Breast epithelium (tissue), 4 donors: ENCODE measurements at places on chromosomes 3 and 15. TPM values are rescaled to one million over a fixed set of nuclear protein-coding genes. Genes with fewer than 3 reads are reported as not detected.

ZNF280D gene
- total RNA-seq = 66.1 TPM

DNA sequence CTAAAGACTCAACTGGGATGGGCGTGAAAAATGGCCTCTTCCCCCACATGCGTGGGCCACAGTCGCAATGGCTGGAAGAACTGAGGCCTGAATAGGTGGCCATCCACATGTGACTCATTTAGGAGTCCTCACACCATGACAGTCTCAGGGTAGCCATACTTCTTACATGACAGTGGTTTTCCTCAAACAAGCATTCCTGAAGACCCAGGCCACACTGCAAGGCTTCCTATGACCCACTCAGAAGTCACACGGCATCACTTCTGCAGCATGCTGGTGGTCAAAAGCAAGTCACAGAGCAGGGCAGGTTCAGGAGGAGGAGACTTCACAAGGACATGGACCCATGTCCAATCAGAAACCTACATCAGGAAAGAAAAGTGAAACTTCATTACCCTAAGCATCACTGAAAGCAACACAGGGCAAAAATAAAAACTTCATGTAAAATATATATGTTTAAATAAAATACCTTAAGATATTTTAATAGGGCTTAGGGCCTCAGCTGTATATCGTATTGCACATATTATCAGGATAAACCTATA is 257.1 kb downstream of the OPA1 start:
- H3K27me3 ChIP-seq = no peaks in the 10 kb centered on the region
- H3K36me3 ChIP-seq = no peaks in the 10 kb centered on the region
- H3K4me1 ChIP-seq = no peaks in the 10 kb centered on the region
- H3K4me3 ChIP-seq = no peak overlapping the region

GRCh38 chr3:12170207-12170606 is 11.5 kb upstream of the TIMP4 start:
- H3K27ac ChIP-seq = no peak overlapping the region
- no peaks in the 10 kb centered on the region for H3K36me3 ChIP-seq
- DNase-seq = no peak
- H3K4me1 ChIP-seq = no peaks in the 10 kb centered on the region

GRCh38 chr15:92638709-92639365 is 16.7 kb downstream of the FAM174B start:
- no peaks in the 10 kb centered on the region for H3K27me3 ChIP-seq
- no peak overlapping the region for H3K4me3 ChIP-seq
- H3K4me1 ChIP-seq = peaks cover 6% of the 10 kb centered on the region
- peak overlapping the region; percentile 74 for H3K27ac ChIP-seq

DNA sequence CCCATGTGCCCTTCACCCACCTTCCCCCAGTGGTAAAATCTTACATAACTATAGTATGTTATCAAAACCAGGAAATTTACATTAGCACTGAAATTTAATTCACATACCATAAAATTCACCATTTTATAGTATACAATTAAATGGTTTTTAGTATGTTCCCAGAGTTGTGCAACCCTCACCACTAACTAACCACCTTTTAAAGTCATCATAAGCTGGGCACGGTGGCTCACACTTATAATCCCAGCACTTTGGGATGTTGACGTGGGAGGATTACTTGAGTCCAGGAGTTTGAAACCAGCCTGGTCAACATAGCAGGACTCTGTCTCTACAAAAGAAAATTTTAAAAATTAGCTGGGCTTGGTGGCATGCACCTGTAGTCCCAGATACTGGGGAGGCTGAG is 13.7 kb downstream of the FRMD5 start:
- H3K36me3 ChIP-seq = no peaks in the 10 kb centered on the region
- H3K4me3 ChIP-seq = no peak overlapping the region
